Stomach (tissue), 19 donors: ENCODE measurements at places on chromosomes 11 and 22. TPM values are rescaled to one million over a fixed set of nuclear protein-coding genes. Genes with fewer than 3 reads are reported as not detected.

DNA sequence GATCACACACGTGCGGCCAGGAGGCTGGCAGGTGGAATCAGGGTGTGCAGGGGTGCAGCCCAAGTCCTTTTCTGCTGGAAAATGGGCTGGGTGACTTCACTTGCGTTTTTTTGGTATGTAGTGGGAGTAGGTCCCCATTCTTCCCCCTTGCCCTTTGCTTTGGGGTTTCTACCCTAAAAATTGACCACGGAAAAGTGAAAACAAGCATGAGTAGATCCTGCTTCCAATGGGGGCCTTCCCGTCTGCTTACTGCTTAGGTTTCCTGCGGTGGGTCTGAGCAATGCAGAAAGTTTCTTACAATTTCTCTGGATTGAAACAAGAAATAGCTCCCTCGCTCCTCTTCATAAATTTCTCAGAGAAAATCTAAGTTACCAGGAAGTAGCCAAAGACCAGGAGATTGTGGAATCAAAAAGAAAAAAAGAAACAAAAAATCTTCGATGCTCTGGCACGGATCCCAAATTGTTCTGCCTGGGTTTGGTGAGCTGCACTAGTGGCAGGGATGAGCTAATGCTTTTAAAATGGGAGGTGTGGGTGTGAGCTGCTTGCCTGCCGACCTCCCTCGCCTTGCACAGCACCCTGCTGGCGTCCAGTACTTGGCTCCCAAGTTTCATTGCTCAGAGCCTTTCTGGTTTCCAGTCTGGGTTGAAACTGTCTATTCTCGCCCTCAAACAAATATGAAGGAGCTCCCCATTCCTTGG is 2.4 kb downstream of the TIMP3 start:
- peak overlapping the region; percentile 70 for H3K4me3 ChIP-seq
- H3K27ac ChIP-seq, result peak overlapping the region; percentile 87
- H3K36me3 ChIP-seq, result no peaks in the 10 kb centered on the region
- peaks cover 13% of the 10 kb centered on the region for H3K4me1 ChIP-seq
- no peaks in the 10 kb centered on the region for H3K27me3 ChIP-seq
- no peak for DNase-seq

GRCh38 chr11:279040-279965 is 1.1 kb downstream of the NLRP6 start:
- H3K4me1 ChIP-seq, result peaks cover 39% of the 10 kb centered on the region
- DNase-seq, result no peak
- H3K4me3 ChIP-seq, result peak overlapping the region; percentile 17
- H3K36me3 ChIP-seq, result no peaks in the 10 kb centered on the region
- H3K27me3 ChIP-seq, result peaks cover 69% of the 10 kb centered on the region

Gene ADAMTS15
- 4.3 TPM for polyA plus RNA-seq

Gene ASPHD2
- 1.9 TPM for polyA plus RNA-seq

- peaks cover 35% of the 10 kb centered on the region for H3K36me3 ChIP-seq
- H3K4me1 ChIP-seq, result peaks cover 58% of the 10 kb centered on the region
- H3K4me3 ChIP-seq, result no peak overlapping the region
- H3K27ac ChIP-seq, result peak overlapping the region; percentile 64
- DNase-seq, result no peak
These were observed 5.0 kb upstream of the SH3BP1 start for GRCh38 chr22:37634417-37634924.

- H3K4me3 ChIP-seq, result no peak overlapping the region
- peaks cover 34% of the 10 kb centered on the region for H3K4me1 ChIP-seq
- DNase-seq, result no peak
- H3K27me3 ChIP-seq, result no peaks in the 10 kb centered on the region
- no peak overlapping the region for H3K27ac ChIP-seq
These were observed 3.5 kb downstream of the SYVN1 start for GRCh38 chr11:65130631-65131416.

GRCh38 chr11:61891331-61892084 is at the start of gene FADS3:
Gene FADS3 (minus strand): TSS chr11:61891545. CDS start chr11:61891381, 164 bp downstream.
- H3K4me1 ChIP-seq, result peaks cover 38% of the 10 kb centered on the region
- DNase-seq, result peak; percentile 91
- peak within 1 kb of the TSS; percentile 86 for H3K27ac ChIP-seq
- H3K27me3 ChIP-seq, result no peaks in the 10 kb centered on the region

Gene RIMBP3C
- polyA plus RNA-seq, result not detected

Gene GALNT18
- 1.8 TPM for polyA plus RNA-seq

Gene OR2D3
- polyA plus RNA-seq, result not detected

- DNase-seq, result peak; percentile 20
- no peak overlapping the region for H3K4me3 ChIP-seq
- H3K27me3 ChIP-seq, result no peaks in the 10 kb centered on the region
- peaks cover 12% of the 10 kb centered on the region for H3K4me1 ChIP-seq
- no peak overlapping the region for H3K27ac ChIP-seq
These were observed 57.9 kb downstream of the CD82 start for GRCh38 chr11:44623341-44623730.

Gene LMF2
- 25.6 TPM for polyA plus RNA-seq
